Stimulated activated CD4-positive, alpha-beta T cell treated with anti-CD3 and anti-CD28 coated beads, Interleukin-12 subunit alpha, Interleukin-12 subunit beta, amount 100 ng/mL, for 24 hours (primary cell): ENCODE measurements at places on chromosomes 1 and 21.

- DNase-seq = no peak
Observed at GRCh38 chr1:60915441-60915840, 166.9 kb upstream of the NFIA start.

DNA sequence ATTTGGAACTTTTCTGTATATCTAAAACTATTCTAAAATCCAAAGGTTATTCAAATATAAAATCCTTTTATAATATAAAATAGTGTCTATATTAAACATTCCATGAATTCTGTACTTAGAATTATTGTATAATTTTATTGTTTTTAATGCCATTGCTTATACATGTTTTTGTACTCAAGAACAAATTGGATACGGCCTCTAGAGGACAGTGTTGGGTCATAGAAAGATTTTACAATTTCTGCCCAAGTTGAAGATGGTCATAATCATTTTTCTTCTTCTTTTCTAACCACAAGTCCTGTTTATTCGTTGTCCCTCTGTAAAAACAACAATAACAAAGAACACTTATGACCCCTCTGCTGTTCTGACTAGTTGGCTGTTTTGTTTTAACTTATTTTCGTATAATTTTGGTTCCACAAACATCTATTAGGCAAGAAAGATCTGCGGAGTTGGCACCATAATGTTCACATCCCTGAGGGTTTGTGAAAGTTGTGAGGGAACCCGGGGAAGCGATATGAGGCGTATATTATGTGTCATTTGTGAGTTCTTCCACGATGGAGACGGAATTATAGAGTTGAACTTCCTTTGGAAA is 75.7 kb upstream of the KIF26B start:
- DNase-seq = no peak

DNA sequence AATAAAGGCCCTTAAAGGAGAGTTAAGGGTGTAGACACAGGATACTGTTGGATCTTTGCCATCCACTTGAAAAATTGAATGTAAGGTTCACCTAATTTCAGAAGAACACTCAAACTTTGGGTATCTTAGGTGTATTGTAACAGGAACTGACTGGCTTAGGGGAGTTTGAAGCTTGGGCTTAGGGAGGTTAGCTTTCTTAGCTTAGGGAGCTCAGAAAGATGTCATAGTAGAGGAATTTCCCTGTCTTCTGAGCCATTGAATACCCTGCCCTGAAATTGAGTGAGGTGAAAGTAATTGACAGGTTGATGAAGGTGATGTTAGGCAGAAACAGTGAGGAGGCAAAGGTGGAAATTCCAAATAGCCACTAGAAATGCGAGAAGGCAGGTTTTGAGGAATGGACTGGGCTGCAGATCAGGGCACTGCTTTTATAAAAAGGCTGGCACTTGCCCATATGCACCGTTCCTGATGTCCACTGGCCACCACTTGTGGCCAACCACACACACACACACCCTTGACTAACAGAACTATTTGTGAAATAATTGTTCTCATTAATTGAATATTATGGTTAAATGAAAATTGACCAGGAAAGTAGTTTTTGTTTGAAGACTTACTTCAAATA is 16.5 kb downstream of the BACH1 start:
- DNase-seq = no peak

DNA sequence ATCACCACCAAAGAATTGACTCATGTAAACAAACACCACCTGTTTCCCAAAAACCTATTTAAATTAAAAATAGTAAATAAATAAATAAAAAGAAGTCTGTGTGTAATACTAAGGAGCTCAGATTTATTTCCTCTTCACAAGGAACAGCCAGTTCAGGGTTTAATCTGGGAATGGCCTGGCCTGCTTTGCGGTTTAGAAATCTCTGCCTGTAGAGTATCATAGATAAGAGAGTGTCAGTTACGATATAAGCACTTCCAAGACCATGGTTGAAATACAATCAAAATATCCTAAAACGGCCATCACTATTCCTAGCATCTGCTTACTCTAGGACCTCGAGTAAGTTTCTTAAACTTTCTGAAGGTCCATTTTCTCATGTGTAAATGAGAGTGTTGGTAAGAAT is 274.4 kb downstream of the PLPP3 start:
- no peak for DNase-seq

GRCh38 chr1:243973169-243973568 is 77.9 kb upstream of the ZBTB18 start:
- no peak for DNase-seq

- DNase-seq = no peak
Observed at GRCh38 chr21:21002153-21002552, 3.9 kb downstream of the NCAM2 start.

- no peak for DNase-seq
Observed at GRCh38 chr21:45769896-45770295, 126.4 kb downstream of the PCBP3 start.

GRCh38 chr1:216794586-216794985 is 71.4 kb upstream of the ESRRG start:
- no peak for DNase-seq

GRCh38 chr1:237709355-237709754 is 181.4 kb downstream of the ZP4 start:
- no peak for DNase-seq

DNA sequence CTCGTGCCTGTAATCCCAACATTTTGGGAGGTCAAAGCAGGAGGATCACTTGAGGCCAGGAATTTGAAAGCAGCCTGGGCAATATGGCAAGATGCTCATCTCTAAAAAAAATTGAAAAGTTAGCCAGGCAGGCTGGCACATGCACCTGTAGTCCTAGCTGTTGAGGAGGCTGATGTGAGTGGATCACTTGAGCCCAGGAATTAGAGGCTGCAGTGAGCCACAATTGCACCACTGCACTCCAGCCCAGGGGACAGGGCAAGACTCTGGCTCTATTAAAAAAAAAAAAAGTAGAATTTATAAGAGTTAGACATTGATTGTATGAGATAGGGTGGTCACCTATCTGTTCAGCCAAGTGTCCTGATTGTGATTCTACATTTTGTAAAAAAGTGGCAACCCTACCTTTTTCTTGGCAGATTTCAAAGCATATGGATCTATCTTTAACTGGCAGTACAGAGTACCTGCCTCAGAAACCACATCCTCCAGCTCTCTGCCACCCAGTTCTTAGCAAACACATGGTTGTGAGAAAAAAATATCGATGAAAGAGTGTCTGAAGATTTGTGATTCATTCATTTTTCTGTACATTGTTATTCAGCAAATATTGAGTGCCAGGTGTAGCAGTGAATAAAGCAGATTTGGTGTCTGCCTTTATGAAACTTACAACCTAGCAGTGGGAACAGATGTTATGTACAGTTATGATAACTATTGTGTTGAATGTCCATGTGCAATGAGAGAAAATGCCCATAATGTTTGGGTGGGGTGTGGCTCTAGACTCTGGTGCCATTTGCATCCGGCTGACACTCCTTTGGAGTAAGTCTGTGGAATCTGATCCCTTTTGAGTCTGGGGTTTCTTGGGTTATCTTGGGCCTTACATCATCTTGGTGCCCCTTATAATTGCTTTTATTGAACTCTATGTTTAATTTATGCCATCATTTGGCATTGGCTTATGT is 82.5 kb downstream of the ST3GAL3 start:
- DNase-seq = no peak

DNA sequence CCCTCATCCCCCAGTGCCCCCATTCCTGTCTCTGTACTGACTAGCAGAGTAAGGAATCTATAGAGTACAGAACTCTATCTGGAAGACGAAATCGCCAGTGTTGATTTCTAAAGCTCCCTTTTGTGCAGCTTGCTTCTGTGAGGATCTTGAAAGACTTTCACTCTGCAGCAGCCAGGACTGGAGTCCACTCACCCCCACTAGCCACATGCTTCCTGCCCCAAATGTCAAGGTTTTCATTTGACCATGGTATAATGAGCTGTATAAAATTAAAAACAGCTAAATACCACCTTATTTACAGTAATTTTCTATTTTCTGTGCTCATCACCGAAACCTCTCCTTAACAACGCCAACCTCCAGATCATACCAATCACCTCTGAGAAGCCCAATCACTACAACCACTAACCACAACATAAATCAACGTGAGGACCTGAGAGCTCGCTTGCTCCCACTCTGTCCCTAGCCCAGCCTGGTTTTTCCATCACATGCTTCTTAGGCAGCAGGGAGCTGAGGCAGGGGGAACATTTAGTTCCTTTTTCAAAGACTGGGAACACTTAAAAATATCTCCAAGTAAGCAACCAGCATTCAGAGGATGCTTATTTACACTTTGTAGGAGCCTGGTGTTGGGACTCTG is 56.1 kb upstream of the IRF2BP2 start:
- DNase-seq = no peak

DNA sequence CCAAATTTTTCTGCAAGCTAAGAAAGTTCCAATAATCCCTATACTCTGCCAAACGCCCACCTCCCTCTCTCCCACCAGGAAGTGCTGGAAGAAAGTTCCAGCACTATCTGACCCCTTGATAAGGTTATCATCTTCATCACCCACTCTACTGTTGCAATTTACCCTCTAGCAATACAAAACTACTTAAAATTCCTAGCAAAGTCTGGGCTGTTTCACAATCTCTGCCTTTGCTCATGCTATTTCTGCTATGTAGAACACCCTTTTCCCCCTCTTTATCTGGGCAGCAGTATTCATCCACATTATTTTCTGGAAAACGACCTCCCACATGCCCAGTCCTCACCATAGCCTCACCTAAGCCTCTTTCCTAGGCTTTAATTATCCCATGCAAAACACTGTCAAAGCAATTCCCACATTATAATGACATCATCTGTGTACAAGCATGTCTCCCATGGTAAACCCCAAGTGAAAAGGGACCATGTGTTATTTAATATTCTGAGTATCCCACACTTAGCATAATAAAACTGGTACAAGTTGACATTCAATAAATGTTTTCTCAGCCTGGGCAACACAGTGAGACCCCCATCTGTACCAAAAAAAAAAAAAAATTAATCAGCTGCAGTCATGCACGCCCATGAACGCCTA is 12.0 kb downstream of the F11R start:
- DNase-seq = no peak

DNA sequence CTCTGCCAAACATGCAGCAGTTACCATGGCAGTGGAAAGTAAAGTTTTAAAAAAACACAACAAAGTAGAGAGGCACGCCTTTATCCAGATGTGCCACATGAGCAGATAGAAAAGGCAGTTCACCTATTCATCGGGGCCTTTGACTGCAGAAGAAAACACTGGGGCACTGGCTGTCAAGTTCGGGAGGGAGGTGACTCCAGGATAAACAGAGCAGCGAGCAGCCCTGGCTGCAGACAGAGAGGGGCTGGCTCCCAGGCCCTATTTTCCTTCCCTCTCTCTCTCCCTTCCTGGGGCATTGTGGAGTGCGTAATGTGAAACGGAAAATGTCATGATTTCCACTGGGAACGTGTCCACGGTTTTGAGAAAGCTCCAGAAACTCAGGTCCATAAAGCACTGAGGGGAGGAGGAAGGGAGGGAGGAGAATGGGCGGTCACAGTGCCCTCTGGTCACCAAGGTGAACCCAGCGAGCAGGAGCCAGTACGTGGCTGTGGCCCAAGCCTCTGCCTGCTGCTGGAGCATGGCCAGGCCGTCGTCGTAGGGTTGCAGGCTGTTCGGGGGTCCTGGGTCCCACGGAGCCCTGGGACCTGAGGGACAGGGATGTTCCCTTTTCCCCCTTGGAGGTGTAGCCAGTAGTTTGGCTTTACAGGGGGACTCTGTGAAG is 114.7 kb upstream of the IRF2BP2 start:
- DNase-seq = no peak

- DNase-seq = no peak
Observed at GRCh38 chr1:39759436-39759726, 11.8 kb downstream of the OXCT2 start.

- DNase-seq = no peak
Observed at GRCh38 chr1:36667256-36667655, 184.5 kb upstream of the CSF3R start.

DNA sequence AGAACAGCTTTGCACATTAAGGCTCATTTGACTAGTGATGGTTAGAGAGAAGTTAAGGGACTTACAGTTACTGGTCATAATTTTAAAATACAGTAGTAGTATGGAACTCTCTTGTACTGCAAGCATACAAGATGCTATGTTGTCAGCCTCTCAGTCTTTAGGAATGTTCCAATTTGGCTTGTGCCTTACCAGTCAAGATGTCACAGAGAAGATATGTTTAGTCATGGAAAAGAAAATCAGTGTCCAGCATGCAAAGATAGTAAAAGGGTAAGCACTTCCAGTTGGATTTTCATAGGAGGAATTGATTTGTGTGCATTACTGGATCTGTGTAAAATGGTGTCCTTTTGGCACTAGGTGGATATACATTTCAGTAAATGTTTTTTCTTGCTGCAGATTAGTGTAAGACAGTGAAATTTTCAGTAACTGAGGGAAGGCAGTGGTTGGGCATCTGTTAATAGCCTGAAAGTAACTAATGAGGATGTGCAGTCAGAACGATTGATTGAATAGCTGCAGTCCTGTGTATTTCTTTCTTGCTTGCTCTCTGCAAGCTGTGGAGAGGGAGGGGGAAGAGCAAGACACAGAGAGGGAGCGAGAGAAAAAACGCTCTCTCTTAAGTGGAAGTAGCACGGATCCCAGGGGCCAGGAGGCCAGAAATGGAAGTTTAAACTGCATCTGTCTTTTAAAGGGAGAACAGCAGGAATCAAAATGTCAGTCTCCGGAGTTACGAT is 108.2 kb downstream of the CLEC20A start:
- DNase-seq = no peak

DNA sequence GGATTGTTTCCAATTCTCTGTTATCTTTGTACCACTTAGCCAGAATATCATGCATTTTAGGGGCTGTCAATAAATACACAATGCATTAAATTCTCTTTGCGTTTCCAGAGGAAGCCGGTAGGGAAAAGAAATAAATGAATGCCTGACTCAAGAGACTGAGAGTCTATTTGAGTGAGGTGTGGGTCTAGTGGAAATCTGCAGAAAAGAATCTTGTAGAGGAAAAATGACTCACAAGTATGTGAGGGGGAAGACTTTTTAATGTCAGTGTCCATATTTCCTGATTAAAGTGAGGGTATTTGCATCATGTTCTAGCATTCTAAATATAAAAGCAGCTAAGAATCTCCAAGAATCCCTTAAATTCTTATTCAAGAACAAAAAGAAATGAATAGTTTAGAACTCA is 271.1 kb downstream of the PTPRC start:
- DNase-seq = no peak

DNA sequence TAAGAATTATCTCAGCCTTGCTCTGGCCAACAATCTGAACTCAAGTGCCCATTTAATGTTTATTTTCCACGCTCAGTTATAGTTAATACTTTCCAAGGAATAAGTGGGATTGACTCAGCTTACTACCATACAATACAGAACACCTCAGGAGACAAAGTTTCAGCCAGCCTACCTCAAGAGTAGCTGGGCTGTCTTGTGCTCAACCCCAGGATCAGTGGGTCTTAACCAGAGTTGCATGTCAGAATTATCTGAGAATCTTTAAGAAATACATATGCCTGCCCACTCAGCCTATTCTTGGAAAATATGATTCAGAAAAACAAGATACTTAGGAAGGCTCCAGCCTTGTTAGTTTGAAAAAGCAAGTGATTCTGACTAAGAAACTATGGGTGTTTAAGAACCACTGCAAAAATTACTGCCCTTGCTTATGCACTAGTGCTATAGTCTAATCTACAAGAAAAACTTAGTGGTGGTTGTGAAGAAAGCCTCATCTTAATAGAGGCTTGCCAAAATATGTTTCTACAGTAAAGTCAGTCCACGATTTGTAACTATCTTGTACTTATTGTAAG is 20.4 kb downstream of the CDC7 start:
- no peak for DNase-seq

GRCh38 chr1:97976801-97977200 is 56.0 kb upstream of the DPYD start:
- DNase-seq = no peak

- DNase-seq = no peak
Observed at GRCh38 chr1:10936998-10937901, 75.2 kb upstream of the TARDBP start.

GRCh38 chr1:220905650-220906560 is 26.7 kb downstream of the HLX start:
- no peak for DNase-seq

- DNase-seq = no peak
Observed at GRCh38 chr21:45118099-45118498, 43.7 kb downstream of the ADARB1 start.
